Activated T-cell treated with anti-CD3 and anti-CD28 coated beads for 1 hour (primary cell): ENCODE measurements at places on chromosomes 11 and 22.

DNA sequence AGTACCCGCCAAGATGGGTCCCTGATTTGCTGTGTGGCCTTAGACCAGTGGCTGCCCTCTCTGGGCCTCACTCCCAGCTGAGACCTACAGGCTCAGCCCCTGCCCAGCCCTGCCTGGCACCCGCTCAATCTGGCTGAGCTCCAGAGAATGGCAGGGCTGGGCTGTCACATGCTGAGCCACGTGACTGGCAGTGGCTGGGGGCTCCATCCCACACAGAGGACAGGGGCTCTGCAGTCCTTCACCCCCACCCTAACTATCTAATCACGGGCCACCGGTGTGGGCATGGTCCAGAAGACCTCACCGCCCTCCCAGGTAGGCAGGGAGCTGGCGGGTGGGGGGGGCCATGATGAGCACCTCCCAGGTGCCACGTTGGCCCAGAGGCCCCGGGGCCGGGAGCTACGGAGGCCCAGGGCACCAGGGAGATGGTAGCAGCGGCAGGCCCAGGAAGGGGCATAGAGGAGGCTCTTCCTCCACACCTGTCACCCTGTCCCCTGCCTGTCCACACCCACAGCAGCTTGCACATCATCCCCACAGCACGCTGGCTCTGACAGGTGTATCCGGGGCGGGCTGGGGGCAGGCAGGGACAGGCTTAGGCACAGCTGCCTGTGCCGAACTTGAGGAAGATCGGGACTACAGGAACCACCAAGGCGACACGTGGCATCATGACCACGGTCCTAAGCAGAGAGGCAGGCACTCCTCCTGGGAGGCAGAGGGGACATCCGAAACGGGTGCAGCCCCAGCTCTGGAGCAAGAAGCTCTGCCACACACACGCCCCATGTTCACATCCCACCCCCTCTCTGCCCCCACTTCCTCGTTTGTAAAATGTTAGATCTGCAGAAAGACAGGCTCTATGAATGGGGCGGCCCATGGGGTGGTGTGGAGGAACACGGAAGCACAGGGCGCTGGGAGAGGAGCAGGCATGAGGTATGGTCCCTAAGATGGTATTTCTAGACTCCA is 1.5 kb upstream of the ALDH3B1 start:
- DNase-seq, result no peak

- no peak for DNase-seq
Measured at GRCh38 chr22:28978158-28978557, 83.5 kb downstream of the C22orf31 start.

DNA sequence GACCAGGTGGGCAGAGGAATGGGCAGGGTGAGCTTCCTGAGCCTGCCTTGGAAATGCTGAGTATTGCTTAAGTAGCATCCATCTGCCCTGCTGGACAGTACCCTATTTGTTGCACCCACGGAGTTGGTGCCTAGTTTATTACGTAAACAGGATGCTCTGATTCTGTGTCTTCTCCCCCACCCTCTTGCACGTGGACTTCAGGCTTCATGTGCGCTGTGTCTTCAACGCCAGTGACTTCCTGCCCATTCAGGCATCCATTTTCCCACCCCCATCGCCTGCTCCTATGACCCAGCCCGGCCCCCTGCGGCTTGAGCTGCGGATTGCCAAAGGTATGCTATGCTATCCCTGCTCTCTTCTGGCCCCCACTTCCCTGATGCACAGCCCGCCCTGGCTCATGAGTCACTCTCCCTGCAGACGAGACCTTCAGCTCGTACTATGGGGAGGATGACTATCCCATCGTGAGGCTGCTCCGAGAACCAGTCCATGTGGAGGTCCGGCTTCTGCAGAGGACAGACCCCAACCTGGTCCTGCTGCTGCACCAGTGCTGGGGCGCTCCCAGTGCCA is 5.7 kb downstream of the ZP1 start:
- DNase-seq, result no peak

- DNase-seq, result no peak
Measured at GRCh38 chr11:64210301-64211020, 3.9 kb downstream of the FERMT3 start.

DNA sequence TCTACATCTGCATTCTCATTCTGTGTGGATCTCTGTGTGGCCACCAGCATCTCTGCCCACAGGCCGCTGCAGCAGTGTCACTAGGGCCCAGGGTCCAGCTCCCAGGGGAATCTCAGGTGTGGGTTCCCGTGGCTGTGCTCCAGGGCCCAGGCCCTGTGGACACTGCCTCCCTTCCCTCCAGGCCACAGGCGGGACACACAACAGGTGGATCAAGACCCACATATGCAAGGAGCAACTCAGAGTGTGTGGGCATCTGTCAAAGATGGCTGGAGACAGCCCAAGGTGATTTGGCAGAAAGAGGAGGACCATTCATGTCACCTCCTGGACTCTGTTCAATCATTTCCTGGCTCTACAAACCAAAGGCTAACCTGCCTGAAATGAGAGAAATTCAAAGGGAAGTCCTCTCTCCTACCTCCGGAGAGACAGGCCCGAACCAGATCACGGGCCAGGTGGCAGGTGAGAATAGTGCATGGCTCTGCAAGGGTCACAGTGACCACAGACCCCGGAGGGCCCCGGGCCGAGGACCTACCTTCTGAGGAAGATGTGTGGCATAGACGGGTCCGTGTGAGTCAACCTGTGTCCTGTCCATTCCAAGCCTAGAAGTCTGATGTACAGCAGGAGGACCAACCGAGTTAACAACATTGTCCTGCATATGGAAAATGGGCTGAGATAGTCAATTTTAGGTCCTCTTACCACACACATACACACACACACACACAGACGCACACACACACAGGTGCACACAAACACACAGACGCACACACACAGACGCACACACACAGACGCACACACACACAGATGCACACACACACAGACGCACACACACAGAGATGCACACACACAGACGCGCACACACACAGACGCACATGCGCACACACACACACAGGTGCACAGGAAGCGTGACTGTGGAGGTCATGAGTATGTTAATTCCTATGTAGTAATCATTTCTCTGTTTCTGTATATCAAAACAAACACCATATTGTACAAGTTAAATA is 1068.5 kb downstream of the BRD1 start:
- DNase-seq, result no peak

- no peak for DNase-seq
Measured at GRCh38 chr11:109849946-109850345, 243.2 kb upstream of the ZC3H12C start.

DNA sequence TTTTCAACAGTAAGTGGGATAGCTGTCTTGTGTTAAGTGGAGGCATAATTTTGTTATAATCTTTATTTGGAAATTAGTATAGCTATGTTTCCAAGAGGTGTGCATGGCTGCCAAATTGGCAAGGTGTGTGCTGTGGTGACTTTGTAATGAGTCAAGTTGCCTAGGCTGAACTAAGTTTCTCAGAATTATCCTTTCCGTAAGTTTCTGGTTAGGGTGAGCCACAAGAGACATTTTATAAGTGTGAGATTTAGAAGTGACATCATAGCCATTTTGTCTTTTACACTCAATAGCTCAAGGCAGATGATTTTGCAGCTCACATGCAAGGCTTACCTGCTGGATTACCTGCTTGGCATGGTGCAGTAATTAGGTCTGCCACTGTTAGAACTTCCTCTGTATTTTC is 90.3 kb downstream of the C11orf87 start:
- DNase-seq, result no peak

GRCh38 chr11:117064275-117064674 is 34.0 kb downstream of the SIK3 start:
- DNase-seq, result no peak

GRCh38 chr11:40826601-40827000 is 632.9 kb downstream of the LRRC4C start:
- DNase-seq, result no peak

- no peak for DNase-seq
Measured at GRCh38 chr22:45298934-45299505, 10.7 kb upstream of the FAM118A start.

DNA sequence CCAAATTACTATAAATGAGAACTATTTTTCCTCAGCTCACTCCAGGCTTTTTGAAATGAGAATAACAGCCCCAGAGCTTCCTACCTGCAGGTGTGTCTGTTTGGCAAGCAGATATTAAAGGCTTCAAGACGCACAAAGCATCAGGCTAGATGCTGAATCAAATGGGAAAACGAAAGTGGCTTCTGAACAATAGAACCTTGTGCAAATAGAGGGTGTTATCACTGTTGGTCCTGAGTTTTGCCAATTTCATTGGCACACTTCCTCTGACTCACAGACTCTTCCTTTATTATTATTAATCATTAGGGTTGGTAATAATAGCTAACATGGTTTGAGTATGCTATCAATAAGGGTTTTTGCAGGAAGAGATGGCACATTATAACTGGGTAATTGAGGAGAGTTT is 13.4 kb downstream of the SYT13 start:
- DNase-seq, result no peak

DNA sequence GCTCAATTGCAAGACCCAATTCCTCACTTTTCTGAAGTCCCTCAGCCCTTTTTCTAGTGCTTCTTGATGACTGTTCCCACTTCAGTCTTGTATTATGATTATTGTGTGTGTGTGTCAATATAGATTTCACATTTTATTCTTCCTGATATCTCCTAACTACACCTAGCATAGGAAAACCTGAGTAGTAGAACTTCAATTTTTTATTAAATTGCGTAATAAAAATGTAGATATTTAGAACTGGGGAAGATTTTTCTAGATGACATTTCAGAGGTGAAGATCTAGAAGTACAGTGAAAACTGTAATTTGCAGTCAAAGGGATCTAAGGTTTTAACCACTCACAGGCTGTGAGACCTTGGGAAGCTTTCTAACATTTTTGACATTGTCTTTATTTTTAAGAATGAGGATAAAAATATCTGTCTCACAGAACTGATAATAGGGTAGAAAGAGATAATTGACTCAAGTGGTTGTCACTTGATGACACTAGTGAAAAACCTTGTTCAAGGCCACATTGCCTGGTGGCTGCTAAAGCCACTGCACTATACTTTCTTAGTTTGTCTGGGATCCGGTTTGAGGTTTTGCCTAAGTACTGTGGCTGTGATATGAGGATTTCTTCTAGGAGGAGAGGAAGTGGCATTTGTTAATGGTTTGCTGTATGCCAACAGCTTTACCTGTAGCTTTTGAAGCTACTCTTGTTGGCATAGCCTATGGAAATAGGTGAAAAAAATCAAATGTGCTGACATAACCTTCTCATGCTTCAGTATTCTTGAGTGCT is 32.2 kb upstream of the SESN3 start:
- no peak for DNase-seq

GRCh38 chr11:57586711-57587245 is 10.7 kb upstream of the SERPING1 start:
- DNase-seq, result no peak

DNA sequence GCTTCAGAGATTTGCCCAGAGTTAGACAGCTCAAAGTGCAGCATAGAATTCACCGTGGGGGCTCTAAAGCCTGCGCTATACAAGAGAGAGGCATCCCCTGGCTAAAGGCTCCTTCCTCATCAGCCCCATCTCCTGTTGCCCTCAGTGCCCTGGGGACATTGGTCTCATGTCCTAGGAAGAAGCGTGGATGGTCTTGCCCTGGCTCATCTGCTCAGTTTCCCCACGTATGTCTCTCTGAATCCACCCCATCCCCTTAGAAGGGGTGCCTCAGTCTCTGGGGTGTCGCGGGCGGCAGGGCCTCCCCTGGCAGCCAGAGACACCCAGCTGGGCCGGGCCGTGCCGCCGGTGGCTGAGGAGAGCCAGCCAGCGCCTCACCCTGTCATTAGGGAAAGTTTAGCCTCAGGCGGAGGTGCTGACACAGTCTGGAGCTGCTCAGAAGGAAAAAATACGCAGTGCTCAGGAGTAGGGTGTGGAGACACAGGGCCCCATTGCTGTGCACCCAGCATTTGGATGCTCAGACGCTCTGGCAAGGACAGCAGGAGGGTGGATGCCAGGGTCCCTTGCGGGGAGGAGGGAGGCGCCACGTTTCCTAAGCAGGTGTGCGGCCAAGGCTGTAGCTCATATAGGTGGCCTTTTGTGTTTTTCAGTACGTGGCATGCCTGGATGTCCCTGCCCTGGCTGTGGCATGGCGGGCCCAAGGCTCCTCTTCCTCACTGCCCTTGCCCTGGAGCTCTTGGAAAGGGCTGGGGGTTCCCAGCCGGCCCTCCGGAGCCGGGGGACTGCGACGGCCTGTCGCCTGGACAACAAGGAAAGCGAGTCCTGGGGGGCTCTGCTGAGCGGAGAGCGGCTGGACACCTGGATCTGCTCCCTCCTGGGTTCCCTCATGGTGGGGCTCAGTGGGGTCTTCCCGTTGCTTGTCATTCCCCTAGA is 1.3 kb downstream of the SLC39A13 start:
- DNase-seq, result no peak

DNA sequence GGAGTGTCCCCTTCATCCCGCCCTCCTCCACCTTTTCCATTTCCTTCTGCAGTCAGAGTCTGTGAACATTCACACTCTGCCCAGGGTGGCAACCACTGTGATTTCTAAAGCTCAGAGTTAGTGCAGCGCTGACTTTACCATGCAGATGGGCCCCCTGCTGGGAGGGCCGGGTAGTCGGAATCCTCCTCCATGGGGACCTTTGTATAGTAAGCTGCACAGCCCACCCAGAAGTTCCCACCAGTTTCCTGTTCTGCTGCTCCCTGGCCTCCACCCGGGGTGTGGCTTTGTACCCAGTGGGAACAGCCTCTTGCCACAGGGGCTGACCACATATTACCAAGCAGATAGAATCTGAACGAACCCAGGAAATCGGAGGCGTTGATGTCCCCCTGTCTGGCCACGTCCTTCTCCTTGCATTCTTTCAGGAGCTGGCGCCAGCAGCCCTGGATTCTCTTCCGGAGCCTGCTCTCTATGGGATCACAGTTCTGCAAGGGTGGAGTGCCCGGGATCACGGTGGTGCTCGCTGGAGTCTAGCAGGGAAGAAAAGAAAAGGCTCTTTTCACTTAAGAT is 125.3 kb downstream of the MPPED1 start:
- DNase-seq, result no peak

DNA sequence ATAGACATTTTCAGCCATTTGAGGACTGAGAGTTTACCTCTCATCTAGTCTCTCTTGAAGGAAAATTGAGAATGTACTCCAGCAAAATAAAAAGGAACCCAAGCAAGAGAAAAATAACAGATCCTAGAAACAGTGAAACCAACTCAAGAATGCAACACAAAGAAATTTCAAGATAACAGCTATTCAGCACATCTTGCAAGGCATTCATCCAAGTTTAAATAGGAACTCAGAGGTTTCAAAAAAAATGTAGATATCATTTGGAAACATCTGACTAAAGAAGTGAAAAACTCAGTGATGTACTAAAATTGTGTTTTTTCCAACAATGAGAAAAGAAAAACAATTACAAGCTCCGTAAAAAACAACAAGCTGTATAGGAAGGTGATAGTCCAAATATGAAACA is 76.4 kb downstream of the TMEM135 start:
- no peak for DNase-seq

- DNase-seq, result no peak
Measured at GRCh38 chr11:61928606-61929005, 11.2 kb upstream of the RAB3IL1 start.
